Omental fat pad (tissue), 4 donors: ENCODE measurements at places on chromosomes 7 and 10.

DNA sequence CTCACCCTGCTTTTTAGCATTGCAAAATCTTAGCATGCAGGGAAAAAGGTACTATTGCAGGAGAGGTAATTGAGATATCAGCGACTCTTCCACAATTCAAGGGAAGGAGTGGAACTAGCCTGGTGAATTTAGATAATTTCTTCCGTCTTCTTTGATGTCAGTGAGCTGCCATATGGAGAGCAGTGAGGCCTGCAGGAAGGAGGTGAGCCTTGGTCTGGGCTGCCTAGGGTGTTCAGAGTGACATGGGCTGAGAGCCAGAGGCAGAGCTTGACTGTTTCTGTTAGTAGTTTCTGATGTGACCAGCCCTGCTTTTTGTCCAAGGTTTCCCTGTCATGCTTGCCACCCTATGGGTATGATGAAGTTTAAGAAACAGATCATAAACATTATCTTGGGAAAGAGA is 28.6 kb downstream of the KAT6B start:
- DNase-seq, result no peak

DNA sequence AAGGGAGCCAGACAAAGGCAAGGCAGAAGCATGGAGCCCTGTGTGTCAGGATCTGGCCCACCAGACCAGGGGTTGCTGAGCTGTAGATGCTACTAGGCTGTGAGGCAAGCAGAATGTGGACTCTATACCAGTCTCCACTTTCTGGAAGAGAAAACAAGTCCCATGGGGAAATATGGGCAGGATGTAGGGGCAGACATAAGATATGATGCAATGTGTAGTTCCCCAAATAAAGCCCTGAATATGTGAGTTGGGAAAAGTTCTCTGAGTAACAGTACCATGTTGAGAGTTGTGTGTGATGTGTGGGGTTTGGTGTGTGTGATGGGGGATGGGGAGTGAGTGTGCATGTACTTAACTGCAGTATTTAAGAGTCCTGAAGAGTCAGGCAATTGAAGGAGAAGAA is 62.3 kb downstream of the NPSR1 start:
- no peak for DNase-seq

DNA sequence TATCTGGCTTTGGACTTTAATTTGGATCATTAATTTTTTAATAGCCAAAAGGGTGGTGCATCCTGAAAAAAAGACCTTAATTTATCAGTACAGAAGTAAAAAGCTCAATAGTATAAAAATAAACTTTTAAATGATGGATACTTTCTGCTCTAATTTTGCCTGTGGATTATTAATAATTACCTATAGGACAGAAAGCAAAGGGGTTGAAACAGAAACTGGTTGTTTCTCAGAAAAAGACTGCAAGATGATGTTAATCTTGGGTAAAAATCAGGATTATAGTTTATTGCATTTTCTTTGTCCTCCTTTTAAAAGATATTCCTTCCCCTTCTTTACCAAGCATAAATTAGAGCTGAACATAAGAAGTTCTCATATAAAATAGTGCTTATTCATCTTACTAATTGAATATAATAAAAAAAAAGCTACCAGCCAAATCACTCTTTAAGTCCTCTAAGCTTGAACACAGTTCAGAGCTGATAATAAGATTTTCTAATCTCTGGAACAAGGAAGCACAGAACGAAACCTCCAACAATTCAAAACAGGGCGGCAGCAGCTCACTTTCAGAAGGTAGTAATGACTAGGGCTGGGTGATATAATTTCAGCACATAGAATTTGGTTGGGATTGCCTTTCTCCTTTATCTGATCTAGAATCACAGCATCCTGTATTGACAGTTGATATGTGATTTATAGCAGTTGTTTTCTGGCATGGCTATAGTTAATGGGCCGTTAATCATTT is 8.1 kb upstream of the GPR85 start:
- DNase-seq, result no peak

GRCh38 chr10:67114945-67115344 is 189.1 kb downstream of the LRRTM3 start:
- DNase-seq, result no peak

DNA sequence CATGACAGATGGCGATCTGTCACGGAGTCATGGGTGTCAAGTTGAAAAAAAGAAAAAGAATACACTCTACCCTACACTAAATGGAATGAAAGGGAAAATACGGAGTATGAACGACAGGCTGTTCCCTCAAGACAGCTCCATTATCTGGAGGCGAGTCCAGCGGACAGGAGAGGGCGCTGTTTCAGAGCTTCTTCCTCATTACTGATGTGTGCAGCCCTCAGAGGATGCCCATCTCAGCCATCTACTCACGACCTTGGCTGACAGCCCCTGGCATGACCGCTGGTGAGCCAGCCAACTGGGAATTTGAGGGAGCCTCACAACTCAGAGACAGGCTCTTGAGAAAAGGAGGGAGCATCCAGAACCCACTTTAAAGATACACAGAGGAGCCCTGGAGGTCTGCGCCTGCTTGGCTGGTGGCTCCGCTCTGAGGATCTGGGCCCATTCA is 49.6 kb upstream of the SMNDC1 start:
- peak; percentile 82 for DNase-seq
